ENCODE measurements at places on chromosomes 1 and 21.

GRCh38 chr1:42223036-42223435 is 58.5 kb upstream of the GUCA2A start:
- no peak for DNase-seq

DNA sequence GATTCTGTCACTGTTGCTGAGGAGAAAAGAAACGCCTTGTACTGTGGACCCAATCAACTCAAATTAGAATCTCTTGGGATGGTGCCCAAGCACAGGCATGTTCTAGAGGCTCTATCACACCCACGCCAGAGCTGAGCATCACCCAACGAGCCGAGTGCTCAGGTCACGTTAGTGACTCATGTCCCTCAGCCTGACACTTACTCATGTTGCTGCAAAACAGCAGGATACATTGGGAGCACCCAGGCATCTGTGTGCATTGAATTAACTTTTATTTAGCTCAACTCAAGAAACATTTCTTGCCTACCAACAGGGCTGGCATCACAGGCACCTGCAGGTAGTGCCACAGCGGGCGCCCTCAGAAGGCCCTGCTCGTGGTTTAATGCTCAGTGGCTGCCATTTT is 149.8 kb downstream of the ETS2 start:
- no peak for DNase-seq

GRCh38 chr1:153795934-153796785 is 21.0 kb downstream of the SLC27A3 start:
- no peak for DNase-seq

- DNase-seq, result no peak
Observed at GRCh38 chr1:51714374-51715019, 97.6 kb downstream of the OSBPL9 start.

GRCh38 chr1:153945131-153945794 is 1.3 kb downstream of the DENND4B start:
- peak; percentile 67 for DNase-seq

DNA sequence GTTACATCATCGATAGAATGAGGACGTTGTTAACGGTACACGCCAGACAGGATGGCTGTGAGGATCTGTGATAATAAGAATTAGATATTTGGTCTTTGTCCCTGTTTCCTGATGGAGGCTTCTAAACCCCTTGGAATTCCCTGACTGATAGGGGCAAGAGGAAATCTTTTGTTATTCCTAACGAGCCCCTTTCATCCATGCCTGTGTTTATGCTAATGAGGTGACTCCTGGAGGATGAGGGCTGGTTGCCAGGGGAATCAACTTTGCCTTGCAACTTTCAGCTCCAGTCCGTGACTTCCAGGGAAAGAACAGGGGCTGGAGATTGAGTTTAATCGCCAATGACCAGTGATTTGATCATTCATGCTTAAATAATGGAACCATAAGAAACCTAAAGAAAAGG is 39.3 kb upstream of the NLRP3 start:
- DNase-seq, result no peak

DNA sequence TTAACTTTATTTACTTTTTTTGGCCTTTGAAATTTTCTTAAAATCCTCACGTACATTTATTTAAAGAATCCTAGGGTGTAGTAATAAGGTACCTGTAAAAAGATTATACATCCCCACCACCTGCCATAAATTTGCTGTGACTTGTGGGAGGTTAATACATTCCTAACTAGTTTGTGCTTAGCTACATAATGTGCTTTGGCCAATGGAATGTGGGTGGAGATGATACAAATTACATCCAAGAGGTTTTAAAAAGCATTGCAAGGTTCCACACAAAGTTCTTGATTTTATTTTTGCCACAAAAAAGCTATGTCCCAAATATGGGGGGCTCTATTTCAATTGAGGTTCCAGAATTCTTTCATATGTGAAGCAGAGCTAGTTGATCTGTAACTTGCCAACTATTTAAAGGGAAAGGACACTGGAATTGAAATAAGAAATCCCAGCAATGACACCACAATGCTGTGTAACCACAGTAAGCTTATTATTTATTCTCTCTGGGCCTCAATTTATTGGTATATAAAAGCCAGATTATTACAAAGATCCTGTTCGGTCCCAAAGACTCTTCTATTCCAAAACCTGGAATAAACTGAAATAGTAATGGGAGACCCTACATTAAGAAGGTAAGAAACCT is 15.7 kb downstream of the ASPM start:
- no peak for DNase-seq

- no peak for DNase-seq
Observed at GRCh38 chr1:180781718-180782117, 131.0 kb upstream of the KIAA1614 start.

DNA sequence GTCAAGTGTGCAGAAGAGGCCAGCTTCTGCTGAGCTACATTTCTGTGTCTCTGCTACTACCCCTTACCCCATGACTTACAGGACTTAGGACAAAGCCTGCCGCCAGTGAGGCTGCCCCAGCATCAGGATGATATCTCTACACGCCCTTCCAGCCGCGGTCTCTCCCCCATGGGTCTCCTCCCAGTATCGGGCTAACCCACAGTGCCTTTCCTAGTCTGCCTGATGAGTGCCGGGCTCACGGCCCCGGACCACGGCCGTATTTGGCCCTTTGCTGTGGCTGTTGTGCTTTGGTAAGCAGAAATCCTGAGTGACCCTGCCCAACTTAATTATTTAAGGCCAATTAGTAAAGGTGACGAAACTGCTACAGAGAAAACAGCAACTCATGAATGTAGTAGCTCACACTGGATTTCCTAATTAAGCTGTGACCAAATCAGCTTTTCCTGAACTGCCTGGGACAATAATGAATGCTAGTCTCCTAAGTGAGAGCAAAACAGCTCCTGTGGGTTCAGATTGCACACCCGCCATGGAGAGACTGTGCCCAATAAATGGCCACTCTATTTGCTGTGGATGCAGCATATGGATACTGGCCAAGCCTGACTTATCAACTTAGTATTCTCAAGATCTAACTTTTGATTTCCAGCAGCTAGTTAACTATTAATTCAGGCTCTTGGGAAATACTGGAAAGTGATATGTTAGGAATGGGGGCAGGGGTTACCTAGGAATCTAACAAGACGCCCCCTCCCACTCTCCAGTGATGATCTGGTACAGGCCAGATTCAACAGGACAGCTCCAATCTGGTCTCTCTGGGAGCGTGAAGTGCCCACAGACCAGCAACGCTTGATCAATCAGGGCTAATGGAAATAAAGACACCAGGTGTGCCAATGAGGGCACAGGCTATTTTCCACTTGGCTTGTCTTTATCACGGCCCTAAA is 123.3 kb upstream of the IFFO2 start:
- DNase-seq, result no peak

DNA sequence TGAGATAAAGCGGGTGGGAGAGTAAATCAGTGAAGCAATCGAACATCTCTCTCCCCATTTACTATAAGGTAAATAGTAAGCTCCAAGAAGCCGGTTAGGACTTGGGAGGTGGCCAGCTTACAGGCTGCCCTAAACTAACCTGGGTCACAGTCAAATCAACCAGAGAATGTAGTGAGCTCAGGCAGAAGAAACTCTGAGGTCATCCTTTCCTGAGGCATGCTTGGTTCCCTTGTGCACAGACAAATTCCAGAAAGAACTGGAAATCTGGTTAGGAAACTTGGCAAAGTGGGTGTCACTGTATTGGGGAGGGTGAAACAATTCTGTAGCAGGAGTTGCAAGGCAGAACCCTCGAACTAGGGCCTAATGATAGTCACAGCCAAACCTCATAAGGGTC is 72.5 kb downstream of the NTMT2 start:
- no peak for DNase-seq
